ENCODE measurements at places on chromosomes 2 and 18.

DNA sequence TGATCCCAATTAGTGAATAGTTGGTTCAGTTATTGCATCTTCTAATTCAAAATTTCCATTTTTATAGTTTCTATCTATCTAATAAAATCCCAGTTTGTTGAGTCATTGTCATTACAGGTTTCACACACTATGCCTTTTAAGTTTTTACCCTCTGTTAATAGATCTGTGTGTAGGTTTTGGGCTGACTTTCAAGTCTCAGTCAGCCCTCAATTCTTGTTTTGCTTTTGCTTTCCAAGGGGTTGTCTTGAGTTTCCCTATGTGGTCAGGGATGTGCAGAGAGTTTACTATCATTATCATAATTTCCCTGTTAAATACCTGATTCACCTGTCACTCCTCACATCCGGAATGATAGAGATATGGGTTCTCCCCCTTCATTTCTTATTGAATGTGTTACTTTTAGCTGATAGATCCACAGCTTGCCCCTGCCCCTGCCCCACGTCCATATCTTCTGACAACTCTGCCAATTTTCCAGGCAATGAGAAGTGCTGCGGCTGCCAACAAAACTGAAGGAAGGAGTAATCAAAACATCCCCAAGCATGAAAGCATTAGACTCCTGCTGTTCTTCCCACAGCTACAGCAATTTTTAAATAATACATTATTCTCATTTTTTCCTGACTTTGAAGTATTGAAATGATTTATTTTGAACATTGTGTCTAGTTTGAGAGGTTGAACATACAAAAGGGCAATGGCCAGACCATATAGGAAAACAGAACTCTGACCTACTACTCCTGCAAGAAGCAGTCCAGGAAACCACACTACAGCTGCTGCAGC is 1064.8 kb downstream of the SUCLG1 start:
- DNase-seq: no peak
- no peak overlapping the region for H3K4me3 ChIP-seq
- H3K27me3 ChIP-seq: no peaks in the 10 kb centered on the region
- no peak overlapping the region for H3K27ac ChIP-seq

GRCh38 chr2:223954401-223954800 is 2.9 kb upstream of the MRPL44 start:
- H3K36me3 ChIP-seq: peaks cover 5% of the 10 kb centered on the region
- H3K27ac ChIP-seq: no peak overlapping the region
- no peak overlapping the region for H3K4me3 ChIP-seq
- no peak for DNase-seq

DNA sequence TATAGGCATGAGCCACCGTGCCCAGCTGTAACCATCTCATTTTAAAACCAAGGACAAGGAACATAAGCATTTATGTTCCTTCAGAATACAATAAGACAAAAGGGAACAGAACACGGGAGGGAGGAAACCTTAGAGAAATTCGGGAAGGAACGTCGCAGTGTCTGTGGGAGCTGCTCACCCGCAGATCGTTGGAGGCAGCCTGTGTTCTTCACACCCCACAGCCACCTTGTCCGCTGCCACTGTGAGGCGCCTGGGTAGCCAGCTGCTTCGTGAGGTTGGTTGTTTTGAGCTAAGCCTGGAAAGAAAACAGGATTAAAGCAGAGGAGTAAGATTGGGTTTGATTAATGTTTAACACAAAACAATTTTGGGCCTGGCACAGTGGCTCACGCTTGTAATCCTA is 250.0 kb downstream of the FHOD3 start:
- no peaks in the 10 kb centered on the region for H3K27me3 ChIP-seq
- H3K4me1 ChIP-seq: no peaks in the 10 kb centered on the region
- H3K4me3 ChIP-seq: no peak overlapping the region
- no peak for DNase-seq
- H3K36me3 ChIP-seq: no peaks in the 10 kb centered on the region

DNA sequence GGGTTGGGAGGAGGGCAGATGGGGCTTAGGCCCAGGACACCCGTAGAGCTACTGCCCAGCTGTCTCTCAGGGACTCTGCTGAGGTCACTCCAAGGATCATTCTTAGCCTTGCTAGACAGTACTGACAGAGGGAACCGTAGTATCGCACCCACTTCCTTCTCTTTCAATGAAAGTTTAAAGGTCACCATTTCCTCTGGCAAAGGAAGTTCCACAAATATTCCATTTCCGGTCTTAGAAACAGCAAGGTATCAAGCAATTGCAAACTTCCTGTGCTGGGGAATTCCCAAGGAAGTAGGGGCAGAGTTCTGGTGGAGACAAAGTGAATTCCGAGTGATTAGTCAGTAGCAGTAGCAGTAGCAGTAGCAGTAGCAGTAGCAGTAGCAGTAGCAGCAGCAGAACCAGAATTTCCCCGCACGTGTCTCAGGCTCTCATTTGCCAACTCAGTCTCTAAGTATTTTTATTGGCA is 24.7 kb downstream of the IL1B start:
- no peaks in the 10 kb centered on the region for H3K27me3 ChIP-seq
- H3K4me3 ChIP-seq: no peak overlapping the region
- no peak for DNase-seq
- H3K27ac ChIP-seq: peak overlapping the region; percentile 47
- peaks cover 5% of the 10 kb centered on the region for H3K36me3 ChIP-seq

GRCh38 chr2:190447766-190448165 is 39.6 kb downstream of the MFSD6 start:
- peaks cover 7% of the 10 kb centered on the region for H3K36me3 ChIP-seq
- no peak for DNase-seq

- H3K4me3 ChIP-seq: no peak overlapping the region
- no peak for DNase-seq
- peaks cover 2% of the 10 kb centered on the region for H3K36me3 ChIP-seq
- no peak overlapping the region for H3K27ac ChIP-seq
These were observed 30.7 kb downstream of the GPD2 start for GRCh38 chr2:156466739-156467405.

DNA sequence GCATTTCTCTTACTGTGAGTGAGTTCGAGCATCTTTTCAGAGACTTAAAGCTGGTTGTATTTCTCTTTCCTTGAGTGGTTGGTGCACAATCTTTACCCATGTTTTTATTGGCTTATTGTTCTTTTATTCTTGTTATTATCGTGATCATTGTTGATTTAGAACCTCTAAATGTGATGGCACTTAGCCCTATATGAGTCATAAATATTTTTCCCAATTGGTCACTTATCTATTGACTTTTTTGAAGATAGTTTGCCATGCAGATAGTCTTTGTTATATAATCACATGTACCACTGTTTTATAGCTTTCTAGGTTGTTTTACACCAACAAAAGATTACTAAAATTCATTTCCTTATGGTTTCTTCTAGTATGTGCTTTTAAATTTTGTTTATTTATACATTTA is 141.6 kb upstream of the MSH6 start:
- no peaks in the 10 kb centered on the region for H3K36me3 ChIP-seq
- DNase-seq: no peak
- no peak overlapping the region for H3K27ac ChIP-seq
- H3K4me1 ChIP-seq: no peaks in the 10 kb centered on the region

GRCh38 chr2:162308747-162309503 is 9.6 kb downstream of the IFIH1 start:
- H3K4me3 ChIP-seq: no peak overlapping the region
- DNase-seq: no peak
- H3K27ac ChIP-seq: no peak overlapping the region
- no peaks in the 10 kb centered on the region for H3K27me3 ChIP-seq
- H3K36me3 ChIP-seq: peaks cover 36% of the 10 kb centered on the region

DNA sequence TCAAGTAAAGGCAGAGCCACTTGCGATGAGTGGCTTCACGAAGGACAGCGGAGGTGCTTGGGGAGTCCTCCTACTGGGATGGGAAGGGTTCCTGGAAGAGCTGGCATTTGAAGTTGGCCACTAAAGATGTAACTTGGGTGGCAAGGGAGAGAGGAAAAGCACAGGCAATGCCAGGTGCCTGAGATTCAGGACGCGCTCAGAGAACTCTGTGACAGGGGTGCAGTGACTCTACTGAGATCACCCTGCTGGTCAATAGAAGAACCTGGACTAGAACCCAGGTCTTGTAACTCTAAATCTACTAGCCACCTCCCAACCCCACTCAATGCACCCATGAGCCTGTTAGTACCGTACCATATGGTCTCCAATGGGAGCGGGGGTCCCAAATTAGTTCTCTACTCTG is 5.4 kb upstream of the GRHL1 start:
- H3K36me3 ChIP-seq: no peaks in the 10 kb centered on the region
- H3K27ac ChIP-seq: no peak overlapping the region
- no peak for DNase-seq
- H3K4me1 ChIP-seq: peaks cover 5% of the 10 kb centered on the region
- H3K4me3 ChIP-seq: no peak overlapping the region

GRCh38 chr2:12728221-12728777 is 11.6 kb downstream of the TRIB2 start:
- H3K4me3 ChIP-seq: peak overlapping the region; percentile 52
- DNase-seq: peak; percentile 91
- H3K27ac ChIP-seq: peak overlapping the region; percentile 88
- H3K27me3 ChIP-seq: no peaks in the 10 kb centered on the region
- H3K4me1 ChIP-seq: peaks cover 95% of the 10 kb centered on the region

GRCh38 chr2:60294901-60295635 is 258.4 kb downstream of the BCL11A start:
- H3K36me3 ChIP-seq: no peaks in the 10 kb centered on the region
- H3K27ac ChIP-seq: no peak overlapping the region
- peaks cover 13% of the 10 kb centered on the region for H3K27me3 ChIP-seq
- DNase-seq: no peak
- no peak overlapping the region for H3K4me3 ChIP-seq
- H3K4me1 ChIP-seq: no peaks in the 10 kb centered on the region

- no peak overlapping the region for H3K4me3 ChIP-seq
- no peak overlapping the region for H3K27ac ChIP-seq
- no peaks in the 10 kb centered on the region for H3K36me3 ChIP-seq
- no peaks in the 10 kb centered on the region for H3K4me1 ChIP-seq
- no peak for DNase-seq
- no peaks in the 10 kb centered on the region for H3K27me3 ChIP-seq
These were observed 496.6 kb upstream of the HS6ST1 start for GRCh38 chr2:128815248-128815647.

- H3K4me1 ChIP-seq: no peaks in the 10 kb centered on the region
- peaks cover 4% of the 10 kb centered on the region for H3K27me3 ChIP-seq
These were observed 112.1 kb downstream of the KYNU start for GRCh38 chr2:142989273-142990204.

- H3K27ac ChIP-seq: no peak overlapping the region
- no peak for DNase-seq
- no peaks in the 10 kb centered on the region for H3K4me1 ChIP-seq
- H3K27me3 ChIP-seq: no peaks in the 10 kb centered on the region
These were observed 281.6 kb downstream of the ZNF385B start for GRCh38 chr2:179579800-179580199.

DNA sequence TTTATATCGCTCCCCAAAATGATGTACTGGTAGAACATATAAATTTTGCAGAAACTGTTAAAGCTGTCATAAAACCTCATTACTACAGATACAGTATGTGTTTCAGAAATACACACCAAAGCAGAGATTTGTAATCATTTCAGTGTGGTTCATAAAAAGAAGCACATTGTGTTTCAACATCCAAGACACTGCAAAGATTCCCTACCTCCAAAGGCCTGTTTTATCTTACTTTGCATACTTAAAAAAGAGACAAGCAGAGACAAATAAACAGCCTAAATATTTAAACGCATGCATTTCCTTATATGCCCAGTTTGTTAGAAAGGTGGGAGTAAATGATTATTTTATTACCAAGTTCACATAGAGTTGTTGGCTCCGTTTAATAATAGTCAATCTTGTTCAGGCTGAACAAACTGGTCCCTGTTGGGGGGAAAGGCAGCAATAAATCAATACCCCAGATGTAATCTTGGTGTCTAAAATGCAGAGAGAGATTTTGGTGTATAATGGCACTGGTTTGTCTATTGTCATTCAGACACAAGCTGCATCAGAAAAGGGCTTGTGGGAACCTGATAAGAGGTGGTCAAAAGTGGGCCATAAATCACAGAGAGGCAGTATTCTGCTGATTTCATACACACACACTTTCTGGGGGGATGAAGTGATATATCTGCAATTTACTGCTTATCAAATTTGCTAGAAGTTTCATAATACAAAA is 321.4 kb upstream of the ETAA1 start:
- H3K4me3 ChIP-seq: no peak overlapping the region
- no peaks in the 10 kb centered on the region for H3K27me3 ChIP-seq
- H3K4me1 ChIP-seq: no peaks in the 10 kb centered on the region
- DNase-seq: no peak

- no peak overlapping the region for H3K27ac ChIP-seq
- H3K36me3 ChIP-seq: no peaks in the 10 kb centered on the region
- no peaks in the 10 kb centered on the region for H3K27me3 ChIP-seq
- no peak overlapping the region for H3K4me3 ChIP-seq
- H3K4me1 ChIP-seq: no peaks in the 10 kb centered on the region
These were observed 570.8 kb upstream of the GYPC start for GRCh38 chr2:126085011-126085795.

- peaks cover 42% of the 10 kb centered on the region for H3K27me3 ChIP-seq
- no peak overlapping the region for H3K27ac ChIP-seq
- H3K36me3 ChIP-seq: peaks cover 2% of the 10 kb centered on the region
- H3K4me1 ChIP-seq: peaks cover 7% of the 10 kb centered on the region
- DNase-seq: no peak
These were observed 3.6 kb downstream of the CELF4 start for GRCh38 chr18:37561986-37562385.

GRCh38 chr18:8854550-8854949 is 149.2 kb downstream of the MTCL1 start:
- no peaks in the 10 kb centered on the region for H3K4me1 ChIP-seq
- H3K27ac ChIP-seq: no peak overlapping the region
- no peak for DNase-seq
- peaks cover 23% of the 10 kb centered on the region for H3K27me3 ChIP-seq
- H3K4me3 ChIP-seq: no peak overlapping the region

- peaks cover 3% of the 10 kb centered on the region for H3K36me3 ChIP-seq
- DNase-seq: no peak
- peaks cover 1% of the 10 kb centered on the region for H3K27me3 ChIP-seq
- no peak overlapping the region for H3K4me3 ChIP-seq
These were observed 23.6 kb upstream of the COL6A3 start for GRCh38 chr2:237437566-237437965.

DNA sequence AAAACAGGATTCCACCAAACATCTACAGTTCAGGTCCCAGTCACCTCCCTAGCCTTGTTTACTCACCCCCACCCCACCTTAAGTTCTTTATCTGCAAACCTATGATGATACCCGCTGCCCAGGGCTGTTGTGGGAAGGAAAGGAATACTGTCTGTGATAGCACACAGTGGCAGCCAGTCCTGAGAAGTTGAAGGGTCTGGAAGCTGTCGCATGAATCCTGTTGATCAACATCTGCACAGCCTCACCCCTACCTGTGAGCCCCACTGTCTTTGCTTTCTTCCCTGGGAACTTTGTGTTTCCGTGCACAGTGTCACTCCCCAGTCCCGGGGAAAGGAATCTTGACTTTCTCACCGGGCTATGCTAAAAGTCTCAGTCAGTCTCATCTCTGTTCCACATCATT is 160.7 kb upstream of the EPAS1 start:
- DNase-seq: no peak
- H3K4me1 ChIP-seq: no peaks in the 10 kb centered on the region
- no peak overlapping the region for H3K27ac ChIP-seq
- H3K36me3 ChIP-seq: no peaks in the 10 kb centered on the region
- no peaks in the 10 kb centered on the region for H3K27me3 ChIP-seq
- no peak overlapping the region for H3K4me3 ChIP-seq

GRCh38 chr2:63057249-63058143 is 6.9 kb downstream of the OTX1 start:
- peaks cover 86% of the 10 kb centered on the region for H3K27me3 ChIP-seq
- peak overlapping the region; percentile 9 for H3K4me3 ChIP-seq
- peaks cover 14% of the 10 kb centered on the region for H3K36me3 ChIP-seq
- no peak for DNase-seq

GRCh38 chr2:241053576-241054251 is 48.4 kb downstream of the MTERF4 start:
- H3K4me3 ChIP-seq: no peak overlapping the region
- H3K27ac ChIP-seq: no peak overlapping the region
- H3K36me3 ChIP-seq: no peaks in the 10 kb centered on the region
- H3K4me1 ChIP-seq: peaks cover 2% of the 10 kb centered on the region
- H3K27me3 ChIP-seq: no peaks in the 10 kb centered on the region
